Stimulated activated CD8-positive, alpha-beta memory T cell treated with anti-CD3 and anti-CD28 coated beads, Interleukin-4, amount 100 ng/mL, for 4 hours (primary cell): ENCODE measurements at places on chromosomes 3 and 15.

- DNase-seq: no peak
These were observed 72.2 kb downstream of the LEKR1 start for GRCh38 chr3:156898296-156898880.

GRCh38 chr3:40598338-40598737 is 73.6 kb downstream of the ZNF621 start:
- DNase-seq: no peak

GRCh38 chr3:15713364-15713763 is 84.4 kb downstream of the ANKRD28 start:
- DNase-seq: no peak

DNA sequence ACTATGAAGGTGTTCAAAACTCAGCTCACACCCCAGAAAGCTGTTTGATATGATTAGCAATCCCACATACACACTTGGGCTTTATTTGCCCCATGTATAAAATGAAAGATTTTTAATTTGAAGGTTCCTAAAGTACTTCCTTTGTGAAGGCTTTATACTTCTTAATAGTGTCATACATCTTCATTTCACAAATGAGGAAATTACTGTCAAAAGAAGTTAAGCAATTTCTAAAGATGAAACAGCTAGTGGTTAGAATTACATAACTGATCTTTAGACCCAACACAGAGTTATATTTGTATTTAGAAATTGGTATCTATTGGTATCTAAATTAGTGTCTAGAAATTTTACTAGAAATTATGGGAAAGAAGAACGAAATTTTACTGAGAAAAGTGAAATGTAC is 7.1 kb downstream of the CD200R1 start:
- DNase-seq: no peak

DNA sequence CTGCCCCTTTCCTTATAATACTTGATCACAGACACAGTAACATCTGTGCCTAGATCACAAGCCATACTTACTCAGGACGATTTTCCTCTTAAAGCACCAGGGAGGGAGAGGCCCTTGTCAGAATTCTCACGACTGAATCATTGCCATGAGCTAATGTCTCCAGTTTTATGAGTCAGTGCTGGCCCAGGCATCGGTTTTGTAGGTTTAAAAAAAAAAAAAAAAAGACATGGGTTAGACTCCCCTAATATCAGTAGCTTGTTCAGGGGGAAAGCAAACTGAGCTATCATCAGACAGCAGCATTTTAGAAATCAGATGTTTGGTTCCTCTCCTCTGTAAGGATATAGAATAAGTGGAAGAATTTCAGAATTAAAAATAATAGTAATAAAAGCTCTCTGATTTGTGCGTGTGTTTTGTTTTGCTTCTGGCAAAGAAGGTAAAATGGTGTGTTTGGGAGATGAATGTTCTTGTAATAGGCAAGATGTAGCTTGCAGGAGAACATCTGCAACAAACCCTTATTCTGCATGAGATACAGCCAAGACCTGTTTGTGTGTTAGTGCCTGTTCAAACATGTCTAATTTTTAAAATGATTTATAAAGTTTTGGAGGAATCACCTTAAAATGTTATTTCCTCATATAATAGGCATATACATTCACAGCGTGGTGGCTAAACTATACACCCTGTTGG is 193.6 kb downstream of the TP63 start:
- DNase-seq: no peak
